Fibroblast of villous mesenchyme (primary cell): ENCODE measurements at places on chromosomes 12 and 14.
A peak's percentile ranks its signal among the peaks of the same experiment; 100 is the strongest.

DNA sequence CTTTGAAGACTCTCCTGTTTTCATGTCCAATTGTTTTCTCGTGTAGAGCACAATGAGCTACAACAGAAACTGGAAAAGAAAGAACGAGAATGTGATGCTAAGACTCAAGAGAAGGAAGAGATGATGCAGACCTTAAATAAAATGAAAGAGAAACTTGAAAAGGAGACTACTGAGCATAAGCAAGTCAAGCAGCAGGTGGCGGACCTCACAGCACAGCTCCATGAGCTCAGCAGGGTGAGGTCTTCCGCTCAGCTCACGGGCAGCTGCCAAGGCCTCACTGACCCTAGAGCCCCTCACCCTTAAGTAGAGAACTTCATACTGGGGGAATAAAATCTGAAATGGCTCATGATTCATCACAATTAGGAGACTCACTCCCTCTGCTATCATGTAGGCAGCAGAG is 134.7 kb downstream of the GPR135 start:
- peak; percentile 52 for DNase-seq

DNA sequence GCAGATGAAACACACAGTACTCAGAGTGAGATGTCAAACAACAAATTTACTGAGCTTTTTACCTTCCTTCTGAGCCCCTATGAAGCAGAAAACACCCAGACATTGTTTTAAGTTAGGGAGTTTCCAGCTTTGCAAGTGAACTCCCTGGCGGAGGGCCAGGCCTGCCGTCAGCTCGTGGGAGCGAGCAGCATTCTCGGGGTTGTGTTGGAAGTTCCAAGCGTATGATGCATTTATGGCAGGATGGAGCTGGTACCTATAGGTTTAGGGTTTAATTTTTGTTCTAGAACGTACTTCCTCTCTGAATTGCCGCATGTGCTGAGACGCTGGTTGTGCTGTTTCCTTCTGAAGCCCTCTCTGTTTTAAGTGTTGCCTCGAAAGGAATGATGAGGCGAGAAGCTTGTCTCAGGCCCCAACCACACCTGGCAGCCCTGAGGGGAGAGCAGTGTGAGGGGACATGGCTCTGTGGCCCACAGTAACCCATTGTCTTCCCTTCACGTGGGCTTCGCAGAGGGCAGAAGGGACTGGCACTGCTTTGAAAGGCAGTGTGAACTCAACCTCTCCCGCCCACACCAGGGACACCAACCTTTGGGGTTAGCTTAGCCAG is 76.6 kb downstream of the SSPN start:
- peak; percentile 92 for DNase-seq

DNA sequence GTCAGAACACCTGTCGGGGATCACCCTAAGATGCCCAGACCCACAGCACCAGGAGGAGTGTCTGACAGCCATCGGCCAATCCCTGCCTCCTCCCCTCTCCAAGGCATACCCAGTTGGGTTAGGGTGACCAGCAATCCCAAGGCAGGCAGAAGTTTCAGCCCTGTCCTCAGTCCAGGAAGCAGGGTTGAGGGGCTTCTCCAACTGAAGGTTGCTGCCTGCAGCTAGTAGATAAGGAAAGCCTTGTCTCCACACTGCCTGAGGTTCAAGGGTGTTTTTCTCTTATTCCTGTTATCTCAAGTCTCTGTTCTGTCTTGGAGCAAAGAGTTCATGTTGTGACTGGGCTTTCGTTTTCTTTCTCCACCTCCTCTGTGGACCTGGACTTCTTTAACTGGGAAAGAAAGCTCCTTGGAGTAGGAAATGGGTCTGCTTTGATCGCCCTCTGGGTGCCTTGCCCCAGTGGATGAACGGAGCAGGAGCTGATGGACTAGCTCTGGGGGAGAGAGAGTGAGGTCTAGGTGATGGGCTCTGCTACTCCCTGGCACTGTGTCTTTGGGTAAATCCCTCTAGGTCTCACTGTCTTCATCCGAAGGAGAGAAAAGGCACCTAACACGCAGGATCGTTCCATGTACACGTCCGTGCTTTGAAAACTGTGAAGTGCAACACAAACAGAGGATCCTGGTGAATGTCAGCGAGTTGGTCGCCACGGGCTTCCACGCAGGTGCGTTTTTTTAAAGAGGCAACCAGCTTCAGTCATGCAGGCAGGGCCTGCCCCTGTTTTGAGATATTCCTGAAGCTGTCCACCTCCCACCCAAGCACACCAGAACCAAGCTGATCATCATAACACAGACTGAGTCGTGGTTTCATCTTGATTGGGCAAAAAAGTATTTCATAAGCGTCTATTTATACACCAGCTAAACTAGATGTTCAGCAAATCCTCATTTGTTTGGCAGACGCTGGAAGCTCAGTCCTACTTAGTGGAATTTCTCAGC is 52.5 kb upstream of the FOXN3 start:
- DNase-seq, result no peak

DNA sequence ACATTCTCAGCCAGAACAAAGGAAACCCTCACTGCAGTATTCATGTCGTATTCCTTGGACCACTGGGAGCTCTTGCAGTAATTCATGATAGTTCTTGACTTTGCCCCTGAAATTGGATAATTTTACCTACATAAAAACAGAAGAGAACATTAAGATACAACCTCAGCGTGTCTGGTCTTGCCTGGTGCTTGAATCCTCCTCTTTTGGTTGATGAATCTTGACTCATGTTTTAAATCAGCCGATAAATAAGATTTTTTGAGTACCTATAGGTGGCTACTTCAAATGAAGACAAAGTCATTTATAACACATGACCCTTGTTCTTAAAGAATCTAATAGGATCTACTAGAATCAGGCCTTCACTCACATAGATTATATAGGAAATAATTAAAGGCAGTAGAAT is 221.0 kb downstream of the PTPRO start:
- no peak for DNase-seq

- DNase-seq, result no peak
These were observed 65.1 kb upstream of the ST8SIA1 start for GRCh38 chr12:22399464-22400180.

DNA sequence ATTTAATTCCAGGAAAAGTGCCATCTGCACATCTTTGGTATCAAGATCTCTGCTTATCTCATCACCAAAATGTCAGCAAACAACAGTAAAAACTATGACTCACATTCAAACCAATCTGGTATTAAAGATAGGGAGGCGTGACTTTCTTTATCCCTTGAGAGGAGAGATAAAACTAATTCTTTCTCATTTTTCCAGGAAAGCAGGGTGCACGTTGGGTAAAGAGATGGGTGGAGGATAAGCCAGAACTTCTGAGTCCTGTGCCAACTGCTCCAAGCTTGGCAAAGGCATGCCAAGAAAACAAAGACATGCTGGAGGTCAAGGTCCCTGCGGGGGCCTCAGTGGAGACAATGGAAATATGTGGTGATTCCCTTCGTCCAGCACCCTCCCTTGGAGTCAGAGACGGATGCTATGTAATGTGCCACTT is 225.8 kb upstream of the PLXNC1 start:
- no peak for DNase-seq

GRCh38 chr14:65794674-65795279 is 382.2 kb downstream of the FUT8 start:
- DNase-seq, result no peak

- peak; percentile 61 for DNase-seq
These were observed 113.9 kb downstream of the ANO4 start for GRCh38 chr12:100908501-100908900.

GRCh38 chr12:116818948-116819832 is 62.1 kb downstream of the HRK start:
- DNase-seq, result peak; percentile 96

DNA sequence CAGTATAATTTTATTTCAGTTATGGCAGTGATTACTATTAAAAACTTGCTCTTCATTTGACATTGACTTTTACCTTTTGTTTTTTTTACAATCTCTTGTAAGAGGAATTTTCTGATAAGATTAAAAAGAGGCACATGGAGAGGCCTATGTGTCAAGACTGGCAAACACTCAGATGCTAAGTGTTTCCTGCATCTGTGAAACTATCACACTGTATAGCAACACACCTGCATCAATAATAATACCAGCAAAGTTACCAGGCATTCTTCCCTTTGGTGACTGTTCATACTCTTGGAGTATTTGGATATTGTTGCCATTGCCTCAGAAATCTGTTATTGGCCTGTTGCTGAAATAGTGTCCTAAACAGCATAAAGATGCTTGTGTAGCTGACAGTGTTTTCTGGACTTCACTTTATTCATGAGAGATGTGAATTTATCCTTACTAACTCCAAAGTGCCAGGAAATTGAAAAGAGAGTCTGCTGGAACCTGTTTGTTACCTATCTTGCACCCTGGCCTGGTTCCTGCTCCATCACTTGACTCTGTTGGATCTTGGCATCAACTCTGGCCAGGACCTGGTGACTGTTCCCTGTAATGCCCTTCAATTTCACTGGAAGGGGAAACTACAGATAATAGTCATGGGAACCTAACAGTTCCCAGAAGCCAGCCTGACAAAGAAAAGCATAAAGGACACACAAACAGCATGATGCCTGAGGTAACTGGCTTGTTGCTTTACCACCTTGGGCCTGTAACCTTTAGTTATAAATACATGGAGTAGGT is 19.8 kb downstream of the SLC16A7 start:
- no peak for DNase-seq

GRCh38 chr14:106786697-106787096 is 1260.3 kb downstream of the TMEM121 start:
- no peak for DNase-seq

GRCh38 chr12:22978962-22979361 is 354.0 kb downstream of the ETNK1 start:
- peak; percentile 88 for DNase-seq

DNA sequence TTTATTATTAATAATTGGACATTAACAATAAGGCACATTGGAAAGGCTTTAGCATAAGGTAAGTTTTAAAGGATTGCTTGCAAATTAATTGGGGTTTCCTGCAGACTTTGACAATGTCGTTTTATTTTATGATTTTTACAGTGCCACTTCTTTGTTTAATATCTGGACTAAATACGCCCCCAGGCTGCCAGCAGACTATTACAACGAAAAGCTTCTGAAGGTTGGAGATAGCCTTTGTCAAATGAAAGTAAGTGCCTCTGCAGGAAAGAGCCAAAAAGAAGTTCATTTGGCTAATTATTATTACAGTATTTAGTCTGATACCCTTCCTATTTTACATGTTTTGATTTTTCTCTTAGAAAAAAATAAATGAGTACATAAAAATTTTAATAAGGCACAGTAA is 11.3 kb downstream of the CFAP54 start:
- peak; percentile 51 for DNase-seq

- DNase-seq, result peak; percentile 42
These were observed 390.0 kb downstream of the AEBP2 start for GRCh38 chr12:19829100-19829853.

- peak; percentile 95 for DNase-seq
These were observed 91.3 kb downstream of the TSPAN9 start for GRCh38 chr12:3168223-3169221.

- no peak for DNase-seq
These were observed 93.9 kb downstream of the FGD4 start for GRCh38 chr12:32493282-32493681.

- no peak for DNase-seq
These were observed 367.1 kb upstream of the MGAT4C start for GRCh38 chr12:86623267-86623666.

DNA sequence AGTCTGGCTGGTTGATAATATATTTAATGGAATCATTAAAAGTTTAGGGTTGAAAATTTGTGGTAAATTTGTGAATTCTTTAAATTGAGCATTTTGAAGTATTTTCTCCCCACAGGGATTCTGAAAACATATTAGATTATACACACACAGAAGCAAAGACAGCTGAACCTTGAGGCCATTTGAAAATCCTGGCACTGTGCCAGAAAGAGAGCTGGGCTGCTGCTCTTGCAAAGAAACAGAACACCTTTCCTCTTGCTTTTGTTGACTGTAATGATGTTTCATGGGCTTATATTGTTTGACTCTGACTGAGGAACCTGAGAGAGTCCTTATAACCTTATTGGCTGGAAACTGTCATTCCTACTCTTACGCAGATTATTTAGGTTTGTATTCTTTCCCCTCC is 4.8 kb downstream of the RNF34 start:
- DNase-seq, result peak; percentile 18

GRCh38 chr14:61184112-61184511 is 97.0 kb downstream of the TMEM30B start:
- peak; percentile 80 for DNase-seq

- no peak for DNase-seq
These were observed 8.6 kb downstream of the EDDM3A start for GRCh38 chr14:20754308-20754707.

DNA sequence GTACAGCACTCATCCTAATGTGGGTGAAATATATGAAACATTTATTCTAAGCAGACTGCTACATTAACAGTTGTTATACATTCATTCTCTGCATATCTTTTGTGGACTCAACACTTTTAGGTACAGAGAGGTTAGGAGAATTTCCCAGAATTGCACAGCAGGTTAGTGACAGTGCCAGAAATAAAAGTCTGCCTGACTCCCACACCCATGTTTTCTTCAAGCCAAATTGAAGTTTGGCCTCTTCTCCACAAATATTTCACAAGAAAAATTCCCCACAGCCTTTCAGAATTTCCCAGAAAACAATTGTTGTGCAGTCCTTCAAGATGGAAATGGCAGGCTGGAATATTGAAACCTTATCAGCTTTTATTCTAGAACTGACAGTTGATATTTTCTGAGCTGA is 464.8 kb downstream of the RAD51B start:
- DNase-seq, result no peak

DNA sequence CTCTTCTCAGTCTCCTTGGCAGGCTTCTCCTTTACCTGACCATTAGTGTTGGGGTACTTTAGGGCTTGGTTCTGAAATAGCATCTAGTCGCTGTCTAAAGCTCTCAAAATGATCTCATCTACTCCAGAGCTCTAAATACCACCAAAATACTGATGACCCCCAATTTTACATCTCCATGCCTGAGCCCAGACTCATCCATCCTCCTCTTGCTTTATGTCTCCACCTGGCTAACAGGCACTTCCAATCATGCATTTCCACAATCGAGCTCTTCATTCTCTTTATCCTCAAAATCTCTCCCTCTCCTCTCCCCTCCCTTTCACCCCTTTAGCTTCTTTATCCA is 40.5 kb upstream of the PTGR2 start:
- no peak for DNase-seq

DNA sequence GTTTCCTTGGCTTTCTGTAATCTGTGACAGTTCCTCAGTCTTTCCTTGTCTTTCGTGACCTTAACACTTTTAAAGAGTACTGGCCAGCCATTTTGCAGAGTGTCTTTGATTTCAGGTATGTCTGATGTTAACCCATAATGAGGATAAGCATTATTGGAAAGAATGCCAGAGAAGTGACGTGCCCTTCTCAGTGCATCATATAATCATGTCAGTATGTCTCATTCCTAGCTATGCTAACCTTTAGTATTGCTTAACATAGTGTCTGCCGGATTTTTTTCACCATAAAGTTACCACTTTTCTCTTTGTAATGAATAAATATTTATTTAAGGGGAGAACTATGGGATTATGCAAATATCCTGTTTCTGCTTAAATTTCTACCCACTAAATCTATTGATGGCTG is 28.5 kb downstream of the RERG start:
- DNase-seq, result no peak

DNA sequence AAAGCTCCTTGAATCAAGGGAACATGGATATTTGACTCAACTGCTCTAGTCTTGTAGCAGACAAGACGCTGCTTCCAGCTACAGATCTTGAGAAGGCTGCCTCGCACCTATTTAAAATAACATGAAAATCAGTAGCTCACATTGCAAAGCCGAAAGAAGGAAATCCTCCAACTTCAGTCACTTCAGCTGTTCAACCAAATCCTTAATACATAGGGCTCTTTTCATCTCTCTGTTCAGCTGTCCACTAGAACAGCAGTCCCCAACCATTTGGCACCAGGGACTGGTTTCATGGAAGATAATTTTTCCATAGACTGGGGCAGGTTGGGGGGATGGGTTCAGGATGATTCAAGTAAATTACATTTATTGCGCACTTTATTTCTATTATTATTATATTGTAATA is 1116.0 kb upstream of the TMEM132C start:
- DNase-seq, result no peak
